ENCODE measurements at places on chromosomes 2 and 18. TPM values are rescaled to one million over a fixed set of nuclear protein-coding genes. Genes with fewer than 3 reads are reported as not detected.

The MREG gene
- total RNA-seq: 0.40 TPM

The EHD3 gene
- 2.0 TPM for total RNA-seq

The OBSL1 gene
- 72.9 TPM for total RNA-seq

The PRKAG3 gene
- 54.6 TPM for total RNA-seq

The CSRNP3 gene
- 0.05 TPM for total RNA-seq

The RBKS gene
- 2.0 TPM for total RNA-seq

The KLF7 gene
- total RNA-seq: 8.3 TPM

GRCh38 chr2:70069049-70069448 lies 18.2 kb upstream of the PCBP1 start:
- peaks cover 35% of the 10 kb centered on the region for H3K4me1 ChIP-seq
- H3K27me3 ChIP-seq: no peaks in the 10 kb centered on the region
- peak overlapping the region; percentile 2 for H3K4me3 ChIP-seq
- H3K36me3 ChIP-seq: no peaks in the 10 kb centered on the region
- DNase-seq: peak; percentile 70
- peak overlapping the region; percentile 94 for H3K27ac ChIP-seq

DNA sequence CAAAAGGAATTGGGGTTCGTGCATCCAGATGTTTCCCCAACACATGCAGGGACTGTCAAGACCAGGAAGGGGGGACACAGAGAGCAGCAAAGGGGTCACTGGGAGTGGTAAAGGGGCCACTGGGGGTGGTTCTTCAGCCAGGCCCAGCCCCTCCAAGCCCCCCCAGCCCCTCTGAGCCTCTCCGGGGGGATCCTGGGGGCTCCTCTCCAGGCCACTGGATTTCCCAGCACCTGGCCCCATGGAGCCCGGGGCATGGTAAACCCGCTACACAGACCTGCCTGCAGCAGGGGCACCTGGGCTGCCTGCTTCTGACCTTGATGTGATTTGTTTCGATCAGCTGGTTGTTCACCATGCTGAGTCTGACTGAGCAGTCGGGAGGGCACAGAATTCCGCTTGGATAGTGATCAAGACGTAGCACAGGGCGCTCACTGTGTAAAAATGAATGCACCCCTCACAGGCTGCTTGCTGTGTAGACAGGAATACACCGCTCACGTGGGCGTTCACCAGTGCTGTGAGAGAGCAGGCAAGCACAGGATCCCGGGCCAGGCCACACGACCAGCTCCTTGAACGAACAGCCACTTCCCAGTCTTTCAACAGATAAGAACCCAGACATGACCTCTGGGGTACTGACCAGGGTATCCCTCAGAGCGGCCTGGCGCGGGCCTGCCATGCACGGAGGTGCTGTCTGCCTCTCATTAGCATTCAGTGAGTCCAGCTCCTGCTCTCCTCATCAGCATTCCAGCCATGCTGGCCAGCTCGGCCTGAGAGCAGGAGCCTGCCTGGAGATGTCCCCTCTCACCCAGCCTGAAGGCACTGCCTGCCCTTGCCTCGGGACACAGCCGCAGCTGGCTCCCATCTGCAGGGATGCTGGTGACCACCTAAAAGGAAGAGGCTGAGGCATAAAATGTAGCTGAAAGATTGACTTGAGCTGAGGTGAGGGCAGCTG lies 73.3 kb upstream of the OTOS start:
- H3K27me3 ChIP-seq: no peaks in the 10 kb centered on the region
- H3K36me3 ChIP-seq: no peaks in the 10 kb centered on the region
- no peak for DNase-seq
- H3K4me1 ChIP-seq: no peaks in the 10 kb centered on the region
- H3K27ac ChIP-seq: no peak overlapping the region

- no peaks in the 10 kb centered on the region for H3K27me3 ChIP-seq
- H3K27ac ChIP-seq: no peak overlapping the region
- H3K4me3 ChIP-seq: no peak overlapping the region
- DNase-seq: no peak
- H3K4me1 ChIP-seq: no peaks in the 10 kb centered on the region
These were observed 144.3 kb downstream of the MTCL1 start for GRCh38 chr18:8849696-8850095.

DNA sequence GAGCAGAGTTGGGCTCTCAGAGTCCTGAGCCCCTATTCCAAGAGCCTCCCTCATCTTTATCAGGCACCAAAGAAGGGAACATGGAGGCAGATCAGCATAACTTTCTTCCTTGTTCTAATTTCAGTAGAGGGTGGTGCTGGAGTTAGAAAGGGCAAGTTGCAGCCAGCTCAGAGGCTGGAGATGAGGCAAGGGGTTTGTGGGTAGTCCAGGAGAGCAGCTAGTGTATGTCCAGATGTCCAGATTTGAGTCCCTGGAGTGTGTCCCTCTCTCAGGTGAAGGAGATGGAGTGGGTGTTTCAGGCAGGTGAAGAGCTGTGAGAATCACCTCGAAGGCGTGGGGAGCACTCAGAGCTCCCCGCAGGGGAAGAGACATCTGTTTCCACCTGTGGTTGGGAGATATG lies 478 bp upstream of the PRKAG3 start:
- H3K4me3 ChIP-seq: peak overlapping the region; percentile 51
- no peak for DNase-seq
- peaks cover 65% of the 10 kb centered on the region for H3K4me1 ChIP-seq
- H3K27ac ChIP-seq: peak overlapping the region; percentile 95

- no peaks in the 10 kb centered on the region for H3K4me1 ChIP-seq
- no peaks in the 10 kb centered on the region for H3K27me3 ChIP-seq
- peak; percentile 54 for DNase-seq
- no peaks in the 10 kb centered on the region for H3K36me3 ChIP-seq
- H3K27ac ChIP-seq: no peak overlapping the region
- no peak overlapping the region for H3K4me3 ChIP-seq
These were observed 229.2 kb downstream of the GALR1 start for GRCh38 chr18:77478646-77479442.

GRCh38 chr2:101983486-101983885 lies 8.3 kb upstream of the IL1R2 start:
- H3K27ac ChIP-seq: no peak overlapping the region
- no peak for DNase-seq
- H3K27me3 ChIP-seq: no peaks in the 10 kb centered on the region
- no peak overlapping the region for H3K4me3 ChIP-seq
- H3K36me3 ChIP-seq: no peaks in the 10 kb centered on the region

GRCh38 chr2:43328832-43329231 lies 102.4 kb upstream of the ZFP36L2 start:
- no peak for DNase-seq
- peaks cover 52% of the 10 kb centered on the region for H3K4me1 ChIP-seq
- no peaks in the 10 kb centered on the region for H3K36me3 ChIP-seq
- no peaks in the 10 kb centered on the region for H3K27me3 ChIP-seq
- H3K4me3 ChIP-seq: no peak overlapping the region

- H3K36me3 ChIP-seq: no peaks in the 10 kb centered on the region
- no peak overlapping the region for H3K4me3 ChIP-seq
- H3K27ac ChIP-seq: no peak overlapping the region
These were observed 10.8 kb downstream of the RFX8 start for GRCh38 chr2:101463911-101464641.

- DNase-seq: no peak
- no peaks in the 10 kb centered on the region for H3K36me3 ChIP-seq
- no peaks in the 10 kb centered on the region for H3K27me3 ChIP-seq
- peaks cover 14% of the 10 kb centered on the region for H3K4me1 ChIP-seq
- H3K27ac ChIP-seq: no peak overlapping the region
These were observed 217.0 kb upstream of the UBE2E3 start for GRCh38 chr2:180763263-180763989.

DNA sequence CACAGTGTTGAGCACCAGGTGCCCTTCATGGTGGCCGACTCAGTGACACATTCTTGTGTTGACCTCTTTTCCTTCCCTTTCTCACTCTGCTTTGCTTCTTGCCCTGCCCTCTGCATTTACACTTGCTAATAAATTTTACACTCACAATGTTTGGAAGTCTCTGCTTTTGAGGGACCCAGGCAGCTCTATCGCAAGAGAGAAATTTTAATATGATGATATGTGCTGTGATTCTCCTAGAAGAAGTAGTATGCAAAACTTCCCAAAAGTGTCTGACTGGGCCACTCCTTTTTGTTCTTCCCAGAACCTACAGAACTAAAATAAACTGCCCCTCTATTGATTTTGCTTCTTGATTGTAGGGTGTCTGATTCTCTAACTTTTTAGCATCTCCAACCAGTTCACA lies 135.0 kb downstream of the IRS1 start:
- H3K27me3 ChIP-seq: no peaks in the 10 kb centered on the region
- no peak for DNase-seq
- no peak overlapping the region for H3K4me3 ChIP-seq
- H3K27ac ChIP-seq: peak overlapping the region; percentile 83
- no peaks in the 10 kb centered on the region for H3K36me3 ChIP-seq
- peaks cover 28% of the 10 kb centered on the region for H3K4me1 ChIP-seq

- peak overlapping the region; percentile 56 for H3K27ac ChIP-seq
- no peak overlapping the region for H3K4me3 ChIP-seq
- H3K36me3 ChIP-seq: no peaks in the 10 kb centered on the region
- DNase-seq: no peak
These were observed 29.5 kb downstream of the GLI2 start for GRCh38 chr2:120764991-120765677.

- H3K36me3 ChIP-seq: peaks cover 15% of the 10 kb centered on the region
- H3K4me3 ChIP-seq: no peak overlapping the region
- H3K4me1 ChIP-seq: peaks cover 19% of the 10 kb centered on the region
- H3K27ac ChIP-seq: peak overlapping the region; percentile 57
- H3K27me3 ChIP-seq: no peaks in the 10 kb centered on the region
These were observed 45.1 kb downstream of the HDAC4 start for GRCh38 chr2:239355724-239356123.

GRCh38 chr2:65522922-65523321 lies 90.5 kb upstream of the SPRED2 start:
- no peak for DNase-seq
- no peaks in the 10 kb centered on the region for H3K36me3 ChIP-seq
- no peaks in the 10 kb centered on the region for H3K4me1 ChIP-seq
- H3K4me3 ChIP-seq: no peak overlapping the region
- no peaks in the 10 kb centered on the region for H3K27me3 ChIP-seq

- no peaks in the 10 kb centered on the region for H3K27me3 ChIP-seq
- DNase-seq: no peak
- H3K4me3 ChIP-seq: no peak overlapping the region
- no peaks in the 10 kb centered on the region for H3K36me3 ChIP-seq
These were observed 181.7 kb upstream of the SH3BP4 start for GRCh38 chr2:234770031-234770506.

- no peak for DNase-seq
- H3K27ac ChIP-seq: no peak overlapping the region
- H3K4me3 ChIP-seq: no peak overlapping the region
- no peaks in the 10 kb centered on the region for H3K27me3 ChIP-seq
- H3K4me1 ChIP-seq: no peaks in the 10 kb centered on the region
These were observed 5.4 kb downstream of the VIT start for GRCh38 chr2:36701918-36702317.

DNA sequence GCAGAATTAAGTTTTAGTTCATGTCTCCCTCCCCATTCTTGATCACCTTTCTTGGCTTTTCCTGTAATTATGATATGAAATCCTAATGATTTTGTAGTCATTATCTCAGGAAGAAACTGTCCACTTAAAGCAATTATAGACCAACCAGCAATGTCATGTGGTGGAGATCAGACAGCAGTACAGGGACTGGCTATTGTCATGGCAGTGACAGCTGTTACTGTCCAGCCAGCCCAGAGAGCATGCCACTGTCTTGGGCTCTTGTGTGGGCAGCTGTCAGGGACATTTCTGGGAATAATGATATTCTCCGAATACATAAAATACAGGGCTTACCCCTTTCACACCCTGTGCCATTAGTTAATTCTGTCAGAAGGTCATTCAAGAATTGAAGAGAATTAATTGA lies 355.3 kb upstream of the RAB12 start:
- no peak overlapping the region for H3K4me3 ChIP-seq
- DNase-seq: no peak
- no peaks in the 10 kb centered on the region for H3K4me1 ChIP-seq
- no peaks in the 10 kb centered on the region for H3K27me3 ChIP-seq

- H3K36me3 ChIP-seq: no peaks in the 10 kb centered on the region
- H3K27me3 ChIP-seq: no peaks in the 10 kb centered on the region
- DNase-seq: no peak
These were observed 1398.0 kb upstream of the NXPH2 start for GRCh38 chr2:140178234-140178633.
